HCEC 1CT (cell line): ENCODE measurements at places on chromosomes 11 and 22.
A peak's percentile ranks its signal among the peaks of the same experiment; 100 is the strongest.

GRCh38 chr11:125069008-125069407, 5.9 kb downstream of the SLC37A2 start:
- DNase-seq, result no peak

- DNase-seq, result no peak
Measured at GRCh38 chr11:5277807-5278382, 8.2 kb upstream of the HBE1 start.

- no peak for DNase-seq
Measured at GRCh38 chr22:20176421-20177085, 25.7 kb upstream of the CCDC188 start.

- no peak for DNase-seq
Measured at GRCh38 chr11:121469910-121470309, 17.1 kb upstream of the SORL1-AS1 start.

GRCh38 chr22:40668611-40669411, 10.5 kb upstream of the MCHR1 start:
- DNase-seq, result peak; percentile 51

DNA sequence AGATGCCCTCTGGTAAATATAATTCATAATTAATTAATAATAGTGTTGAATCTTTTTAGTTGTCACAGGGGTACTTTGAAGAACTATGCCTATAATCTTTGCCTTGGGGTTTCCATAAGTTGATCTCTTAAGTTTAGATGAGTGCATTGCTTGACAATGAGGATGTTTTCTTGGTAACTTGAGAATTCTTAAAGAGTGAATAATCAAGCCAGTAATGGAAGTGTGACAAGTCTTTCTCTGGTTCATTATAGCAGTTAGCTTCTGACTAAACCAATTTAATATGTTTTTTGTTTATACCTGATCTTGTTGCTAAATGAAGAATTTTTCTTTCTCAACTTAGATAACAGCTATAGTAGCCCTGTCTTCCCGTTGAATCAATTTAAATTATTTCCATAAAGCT, 46.2 kb downstream of the ATXN10 start:
- peak; percentile 86 for DNase-seq

- no peak for DNase-seq
Measured at GRCh38 chr22:46187862-46188261, 37.5 kb downstream of the PPARA start.

DNA sequence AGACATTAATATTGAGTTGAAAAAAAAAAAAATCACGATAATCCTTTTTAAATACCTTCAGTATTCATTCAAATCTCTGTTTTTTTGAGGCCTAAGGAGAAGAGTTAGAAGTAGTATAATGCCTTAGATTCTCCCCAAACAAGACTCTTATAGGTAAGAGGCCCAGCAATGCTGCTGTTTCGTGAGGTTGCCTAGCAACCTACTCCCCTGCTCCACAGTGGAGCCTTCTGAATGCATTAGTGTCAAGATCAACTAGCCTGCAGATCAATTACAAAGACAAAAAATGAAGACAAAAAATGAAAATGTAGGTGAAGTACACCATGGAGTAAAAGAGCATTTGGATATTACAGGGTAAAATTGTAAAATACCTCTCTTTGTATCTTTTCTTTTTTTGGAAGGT, 229.8 kb upstream of the LUZP2 start:
- DNase-seq, result no peak

- no peak for DNase-seq
Measured at GRCh38 chr11:130668751-130669150, 220.3 kb downstream of the ADAMTS15 start.

DNA sequence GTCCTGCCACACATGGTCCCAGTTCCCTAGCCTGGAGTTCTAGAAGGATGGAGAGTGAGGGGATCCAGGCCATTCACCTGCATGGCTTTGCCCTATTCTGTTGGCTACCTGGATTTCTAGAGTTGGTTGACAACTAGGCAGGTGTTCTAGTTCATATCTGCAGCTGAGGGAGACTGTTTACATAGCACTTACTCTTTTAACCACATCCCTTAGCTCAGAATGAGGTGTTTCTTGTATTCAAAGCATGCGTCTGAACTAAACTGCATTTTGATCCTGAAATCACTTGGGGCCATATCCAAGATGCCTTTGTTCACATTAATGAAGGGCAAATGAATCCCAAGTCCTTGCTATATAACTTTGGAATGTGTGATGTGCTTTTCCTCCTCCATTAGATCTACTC, 60.9 kb downstream of the SYT13 start:
- no peak for DNase-seq

DNA sequence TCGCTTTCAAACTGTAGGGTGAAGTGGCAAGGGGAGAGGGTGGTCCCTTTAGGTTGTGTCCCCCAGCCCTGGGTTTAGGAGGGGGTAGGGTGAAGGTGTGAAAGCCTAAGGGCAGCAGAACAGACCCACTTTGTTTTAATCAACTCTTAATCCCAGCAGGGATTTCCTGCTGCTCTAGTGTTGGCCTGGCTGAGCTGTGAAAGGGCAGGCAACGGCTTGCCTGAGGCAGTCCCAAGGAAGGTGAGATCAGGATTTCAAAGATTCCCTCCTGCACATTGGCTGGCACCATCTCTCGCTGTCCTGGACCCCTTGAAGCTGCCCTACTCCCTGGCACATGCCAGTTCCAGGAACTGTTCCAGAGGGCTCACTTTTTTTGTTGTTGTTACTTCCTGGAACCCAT, 221.3 kb downstream of the INSC start:
- no peak for DNase-seq

DNA sequence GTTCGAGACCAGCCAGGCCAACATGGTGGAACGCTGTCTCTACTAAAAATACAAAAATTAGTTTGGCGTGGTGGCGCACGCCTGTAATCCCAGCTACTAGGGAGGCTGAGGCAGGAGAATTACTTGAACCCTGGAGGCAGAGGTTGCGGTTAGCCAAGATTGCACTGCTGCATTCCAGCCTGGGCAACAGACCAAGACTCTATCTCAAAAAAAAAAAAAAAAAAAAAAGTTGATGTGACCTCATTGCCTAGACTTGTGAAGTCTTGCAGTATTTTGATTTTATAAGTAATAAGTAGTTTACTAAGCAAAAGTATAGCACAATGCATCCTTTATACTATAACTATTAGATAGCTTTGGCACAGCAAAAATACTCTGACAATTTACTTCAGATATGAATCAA, 9.9 kb upstream of the CUL5 start:
- DNase-seq, result no peak

DNA sequence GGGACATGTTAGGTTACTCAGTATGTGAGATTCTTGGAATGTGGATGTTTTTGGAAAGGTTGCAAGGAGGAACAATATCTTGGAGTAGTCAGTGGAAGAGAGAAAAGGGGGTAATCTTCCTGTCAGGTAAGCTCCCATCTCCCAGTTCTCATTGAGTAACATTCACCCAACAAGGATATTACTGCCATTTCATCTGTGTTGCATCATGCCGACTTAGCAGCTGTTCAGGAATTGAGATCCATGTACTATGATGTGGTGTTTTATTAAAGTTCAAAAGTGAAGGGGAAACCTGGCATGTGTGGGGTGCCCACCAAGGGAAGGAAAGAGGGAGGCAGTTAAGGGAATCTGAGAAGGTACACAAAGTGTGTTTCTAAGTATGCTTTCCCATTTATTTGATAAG, 58.4 kb upstream of the RASSF10 start:
- no peak for DNase-seq

- DNase-seq, result no peak
Measured at GRCh38 chr11:2567026-2567671, 122.3 kb downstream of the KCNQ1 start.

- DNase-seq, result no peak
Measured at GRCh38 chr11:3860375-3860774, 4.9 kb downstream of the STIM1 start.

GRCh38 chr22:42892156-42892555, 35.1 kb upstream of the ARFGAP3 start:
- DNase-seq, result no peak

DNA sequence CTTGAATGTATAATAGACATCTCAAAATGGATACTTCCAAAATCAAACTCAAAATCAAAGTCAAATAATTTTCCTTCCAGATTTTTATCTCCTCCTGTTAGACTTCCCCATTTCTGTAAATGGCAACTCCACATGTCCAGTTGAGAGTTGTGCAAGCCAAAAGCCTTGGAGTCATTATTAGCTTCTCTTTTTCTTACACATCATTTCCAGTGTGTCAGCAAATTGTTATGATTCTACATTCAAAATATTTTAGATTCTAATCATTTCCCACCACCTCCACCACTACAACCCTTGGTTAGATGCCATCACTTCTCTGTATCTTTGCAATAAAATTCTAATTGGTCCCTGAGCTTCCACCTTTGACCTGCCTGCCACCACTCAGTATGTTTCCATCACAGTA, 155.7 kb downstream of the CNTN5 start:
- DNase-seq, result no peak

DNA sequence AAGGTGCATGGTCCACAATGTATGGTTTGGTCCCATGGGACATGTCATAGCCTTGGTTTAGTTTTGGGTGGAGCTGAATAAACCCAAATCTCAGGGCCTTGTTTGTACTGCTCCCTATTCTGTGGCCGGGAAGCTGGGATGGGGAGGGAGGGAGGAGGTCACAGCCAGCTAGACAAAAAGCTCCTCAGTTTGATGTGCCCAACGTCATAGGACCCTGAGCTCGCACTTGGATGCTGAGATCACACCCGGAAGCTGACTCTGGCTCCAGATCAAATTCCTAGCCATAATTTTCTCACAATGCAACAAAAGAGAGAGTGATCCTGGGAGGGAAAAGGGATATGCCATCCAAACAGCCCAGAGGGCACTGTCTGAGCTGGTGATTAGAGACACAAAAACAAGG, 1.5 kb downstream of the HSPB2 start:
- DNase-seq, result peak; percentile 36

GRCh38 chr11:65072631-65072966, 11.2 kb downstream of the CDCA5 start:
- no peak for DNase-seq
